ENCODE measurements at places on chromosomes 11 and 22.

DNA sequence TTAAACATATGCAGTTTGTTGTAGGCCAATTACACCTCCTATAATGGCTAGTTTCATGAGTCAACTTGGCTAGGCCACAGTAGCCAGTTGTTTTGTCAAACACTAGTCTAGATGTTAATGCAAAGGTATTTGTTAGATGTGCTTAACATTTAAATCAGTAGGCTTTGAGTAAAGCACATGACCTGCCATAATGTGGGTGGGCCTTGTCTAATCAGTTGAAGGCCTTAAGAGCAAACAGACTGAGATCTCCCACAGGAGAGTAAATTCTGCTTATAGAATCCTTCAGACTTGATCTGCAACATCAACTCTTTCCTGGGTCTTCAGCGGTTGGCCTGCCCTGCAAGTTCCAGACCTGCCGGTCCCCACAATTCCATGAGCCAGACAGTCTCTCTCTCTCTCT is 1345.9 kb downstream of the BRD1 start:
- no peak for DNase-seq

DNA sequence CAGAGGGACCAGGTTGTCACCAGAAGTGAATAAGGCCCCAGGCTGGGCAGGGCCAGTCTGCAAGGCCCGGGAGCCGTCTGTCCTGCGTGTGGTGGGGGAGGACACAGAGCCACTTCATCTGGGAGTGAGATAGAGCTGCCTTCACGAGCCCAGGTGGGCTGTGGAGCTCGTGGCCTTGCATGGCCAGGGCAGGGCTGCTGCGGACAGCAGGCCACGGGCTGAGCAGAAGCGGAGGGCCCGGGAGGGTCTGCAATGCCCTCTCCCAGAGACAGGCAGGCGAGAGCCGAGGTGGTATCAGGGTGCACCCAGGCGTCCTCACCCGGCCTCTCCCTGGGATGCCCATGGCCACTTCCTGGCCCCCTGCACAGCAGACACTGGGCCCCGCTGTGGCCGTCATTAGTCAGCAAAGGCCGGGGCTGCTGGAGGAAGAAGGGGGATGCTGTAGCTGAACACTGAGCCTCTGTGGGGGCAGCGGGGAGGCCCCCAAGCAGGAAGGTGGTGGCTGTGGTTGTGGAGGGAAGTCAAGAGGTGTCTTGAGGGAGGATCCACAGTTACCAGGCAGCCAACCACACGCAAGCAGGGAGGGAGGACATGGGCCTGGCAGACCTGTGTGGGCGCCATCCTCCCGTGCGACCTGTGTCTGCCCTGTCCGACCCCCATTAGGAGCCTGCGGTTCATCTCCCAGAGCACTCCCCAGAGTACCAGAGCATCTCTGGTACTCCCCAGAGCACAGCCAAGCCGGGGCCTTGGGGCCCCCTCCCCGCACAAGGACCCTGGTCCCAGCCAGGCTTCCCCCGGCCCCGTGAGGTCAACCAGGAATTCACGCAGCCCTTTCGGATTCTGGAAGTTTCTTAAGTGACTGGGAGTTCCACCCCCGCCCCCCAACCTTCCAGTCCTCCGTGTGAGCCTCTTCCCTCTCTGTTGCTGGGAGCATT is 1109.5 kb downstream of the BRD1 start:
- DNase-seq, result no peak

DNA sequence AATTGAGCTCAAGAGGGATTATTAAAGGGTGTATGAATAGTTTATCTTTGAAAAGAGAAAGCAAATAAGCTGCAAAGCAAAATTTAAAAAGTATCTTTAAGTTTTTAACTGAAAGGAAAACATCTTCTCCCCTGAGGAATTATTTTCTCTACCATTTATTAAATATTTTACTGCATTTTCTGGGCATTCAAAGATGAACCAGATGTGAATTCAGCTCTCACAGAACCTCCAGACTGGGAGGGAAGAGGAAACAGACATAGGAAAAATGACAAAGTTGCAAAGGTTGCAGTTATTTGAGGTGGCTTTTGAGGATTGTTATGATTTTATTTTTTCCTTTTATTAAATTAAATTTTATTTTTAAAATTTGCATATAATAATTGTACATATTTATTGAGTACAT is 122.7 kb upstream of the SESN3 start:
- DNase-seq, result no peak

DNA sequence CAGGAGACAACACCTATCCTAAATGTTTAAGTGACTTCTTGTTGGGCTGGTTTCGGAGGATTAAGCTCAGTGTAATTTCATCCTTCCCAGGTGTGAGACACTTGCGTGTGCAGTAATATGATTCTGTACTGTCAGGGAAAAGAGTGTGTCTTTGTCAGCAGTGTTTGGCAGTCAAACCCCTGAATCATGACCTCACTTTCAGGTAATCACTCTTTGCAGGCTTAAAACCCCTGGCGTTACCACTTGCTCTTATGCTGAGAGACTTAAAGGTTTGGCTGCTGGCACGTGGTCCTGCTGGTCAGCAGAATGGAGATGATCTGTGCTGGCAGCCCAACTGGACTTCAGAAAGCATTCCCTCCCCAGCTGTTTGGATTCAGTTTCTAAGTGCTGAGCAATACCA is 56.1 kb downstream of the APIP start:
- DNase-seq, result no peak

GRCh38 chr11:27514076-27514475 is 7.5 kb upstream of the LIN7C start:
- DNase-seq, result no peak

DNA sequence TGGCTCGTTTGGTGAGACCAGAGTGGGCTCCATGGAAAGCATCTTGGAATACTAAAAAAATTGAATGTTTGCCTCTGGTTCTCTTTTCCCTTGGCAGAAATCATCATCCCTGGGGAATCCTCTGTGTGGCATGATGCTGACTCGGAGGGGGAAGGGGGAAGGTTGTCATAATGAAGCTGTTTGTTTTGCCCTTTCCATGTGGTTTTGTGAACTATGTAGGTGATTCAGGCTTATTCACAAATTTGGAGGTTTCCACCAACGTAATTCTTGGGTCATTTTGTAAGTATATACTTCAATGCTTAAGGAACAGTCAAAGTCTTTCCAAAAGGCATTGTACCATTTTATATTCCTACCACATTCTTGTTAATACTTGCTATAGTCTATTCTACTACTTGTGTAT is 754.0 kb upstream of the FAT3 start:
- DNase-seq, result no peak

DNA sequence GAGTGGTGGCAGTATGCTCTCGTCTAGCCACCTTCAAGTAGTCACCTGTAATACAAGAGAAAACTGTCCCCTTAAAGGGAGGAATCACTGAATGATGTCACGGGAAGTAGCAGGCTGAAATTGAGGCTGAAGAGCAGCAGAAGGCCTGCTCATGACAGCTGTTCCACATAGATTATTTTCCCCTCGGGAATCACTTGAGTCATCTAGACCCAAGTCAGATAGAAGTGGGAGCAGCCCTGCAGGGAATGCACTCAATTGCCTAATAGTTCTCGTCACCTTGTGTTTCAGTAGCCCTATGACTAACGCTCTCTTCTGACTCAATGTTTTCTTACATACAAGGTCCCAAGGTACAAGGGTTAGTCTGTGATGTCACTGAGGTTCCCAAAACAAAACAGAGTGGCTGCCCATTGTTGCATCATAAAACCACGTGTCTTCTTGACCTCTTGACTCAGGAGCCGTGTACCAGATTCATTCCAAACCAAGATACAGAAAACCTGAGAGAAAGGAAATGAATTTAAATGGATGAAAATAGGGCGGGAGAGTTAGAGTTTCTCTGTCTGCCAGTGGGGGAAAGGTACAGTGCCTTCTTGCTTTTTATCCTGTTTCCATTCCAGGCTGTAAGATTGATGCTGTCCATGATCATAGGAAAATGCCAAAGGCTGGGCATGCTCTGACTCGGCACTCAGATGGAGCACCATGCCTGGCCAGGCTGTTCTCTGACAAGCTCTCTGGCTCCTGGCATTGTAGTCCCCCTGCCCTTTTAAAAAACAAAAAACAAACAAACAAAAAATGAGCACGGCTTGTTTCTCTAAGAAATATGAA is 21.6 kb upstream of the C11orf96 start:
- DNase-seq, result no peak

- no peak for DNase-seq
Observed at GRCh38 chr11:36376009-36376887, 80.2 kb downstream of the PRR5L start.

- no peak for DNase-seq
Observed at GRCh38 chr11:119432484-119433357, 9.7 kb upstream of the THY1 start.

- DNase-seq, result peak; percentile 50
Observed at GRCh38 chr11:2089536-2090165, 49.5 kb downstream of the IGF2 start.

- no peak for DNase-seq
Observed at GRCh38 chr11:8598506-8598905, 4.5 kb upstream of the STK33 start.

DNA sequence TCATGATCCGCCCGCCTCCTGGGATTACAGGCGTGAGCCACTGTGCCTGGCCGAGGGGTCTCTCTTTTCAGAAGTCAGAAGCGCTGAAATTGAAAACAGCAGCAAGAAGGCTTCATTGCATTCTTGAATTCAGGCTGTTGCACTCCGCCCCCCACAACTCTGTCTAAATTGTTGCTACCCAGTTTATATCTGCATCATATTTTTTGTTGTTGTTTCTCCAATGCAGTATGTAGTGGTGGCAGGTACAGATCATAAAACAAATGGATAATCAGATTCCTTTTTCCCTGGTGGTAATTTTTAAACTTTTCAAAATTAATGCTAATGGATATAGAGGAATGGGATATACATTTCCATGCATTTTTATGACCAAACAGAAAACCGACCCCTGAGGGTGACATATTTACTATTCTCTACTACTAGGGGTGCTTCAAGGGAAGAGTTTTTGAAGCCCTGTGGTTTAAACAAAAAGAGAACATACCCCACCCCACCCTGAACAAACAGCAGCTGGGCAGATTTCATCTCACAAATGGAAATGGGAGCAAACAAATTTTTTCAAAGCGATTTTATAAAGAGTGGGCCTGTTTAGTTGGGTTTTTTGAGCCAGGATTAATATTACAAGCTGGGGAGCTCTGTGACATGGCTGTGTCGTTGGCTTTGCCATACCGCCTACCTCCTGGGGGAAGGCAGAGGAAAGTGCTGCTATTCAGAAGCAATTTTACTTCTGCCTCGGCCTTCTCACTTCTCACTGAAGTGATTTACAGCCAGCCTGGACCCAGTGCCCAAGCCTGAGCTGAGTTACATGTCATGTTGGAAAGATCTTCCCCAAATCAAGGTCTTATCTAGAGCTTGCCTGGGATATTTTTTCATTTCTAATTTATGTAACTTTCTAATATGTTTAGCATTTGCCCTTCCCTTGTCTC is 16.0 kb upstream of the TMA7B start:
- no peak for DNase-seq

DNA sequence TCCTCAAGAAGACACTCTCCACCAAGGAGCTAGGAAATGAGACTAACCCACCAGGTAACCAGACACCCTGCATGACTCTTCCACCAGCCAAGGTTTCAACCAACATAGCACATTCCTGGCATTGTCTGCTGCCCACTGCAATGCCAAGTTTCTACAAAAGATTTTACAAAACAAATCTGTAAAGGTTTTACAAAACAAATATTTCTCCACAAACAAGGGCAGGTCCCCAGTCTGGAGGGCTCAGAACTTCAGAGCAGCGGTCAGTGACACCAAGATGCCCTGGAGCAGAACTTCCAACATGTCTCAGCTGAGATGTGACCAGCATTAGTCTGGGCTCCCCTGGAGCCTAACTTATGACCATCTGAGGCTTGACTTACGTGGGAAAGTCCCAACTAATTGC is 14.0 kb downstream of the GALNT18 start:
- no peak for DNase-seq

GRCh38 chr22:16609548-16610261 is 17.1 kb upstream of the CCT8L2 start:
- no peak for DNase-seq

GRCh38 chr11:6531267-6531752 is 34.2 kb downstream of the DNHD1 start:
- DNase-seq, result no peak

- no peak for DNase-seq
Observed at GRCh38 chr11:133946541-133947318, 10.0 kb downstream of the IGSF9B start.

DNA sequence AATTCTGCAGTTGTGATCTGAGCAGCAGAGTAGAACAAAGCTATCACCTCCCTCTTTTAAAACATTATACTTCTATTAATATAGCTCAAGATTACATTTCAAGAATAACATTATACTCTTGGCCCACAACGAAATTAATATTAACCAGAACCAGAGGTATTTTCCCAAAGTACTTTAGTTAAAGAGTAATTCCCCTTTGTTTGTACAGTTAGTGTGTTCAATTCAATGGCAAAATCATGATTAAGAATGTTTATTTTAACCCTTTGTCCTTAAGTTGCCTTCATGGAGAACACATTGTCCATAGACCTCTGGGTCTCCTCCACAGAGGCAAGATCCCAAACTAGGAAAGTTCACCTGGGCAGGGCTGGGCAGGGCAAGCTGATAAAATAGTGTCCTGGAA is 88.0 kb upstream of the CSNK2A3 start:
- DNase-seq, result no peak

GRCh38 chr11:2325719-2326118 is 23.9 kb downstream of the TSPAN32 start:
- no peak for DNase-seq

DNA sequence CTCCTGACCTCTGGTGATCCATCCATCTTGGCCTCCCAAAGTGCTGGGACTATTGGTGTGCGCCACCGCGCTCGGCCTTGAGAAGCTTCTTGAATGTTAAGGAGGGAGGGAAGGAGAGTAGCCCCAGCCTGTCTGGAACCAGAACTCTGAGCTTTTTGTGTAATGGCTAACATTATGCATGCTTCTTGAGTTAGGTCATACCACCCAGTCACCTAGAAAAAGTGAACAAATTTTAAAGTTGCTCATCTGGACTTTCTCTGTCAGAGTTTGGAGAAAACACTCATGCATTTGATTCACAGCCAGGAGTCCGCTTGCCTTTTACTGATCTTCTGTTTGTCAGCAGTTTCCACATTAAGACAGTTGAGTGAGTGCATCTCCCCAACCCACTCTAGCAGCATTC is 82.1 kb downstream of the PPP6R3 start:
- DNase-seq, result no peak

- DNase-seq, result no peak
Observed at GRCh38 chr11:70675697-70676374, 277.5 kb downstream of the CTTN start.

DNA sequence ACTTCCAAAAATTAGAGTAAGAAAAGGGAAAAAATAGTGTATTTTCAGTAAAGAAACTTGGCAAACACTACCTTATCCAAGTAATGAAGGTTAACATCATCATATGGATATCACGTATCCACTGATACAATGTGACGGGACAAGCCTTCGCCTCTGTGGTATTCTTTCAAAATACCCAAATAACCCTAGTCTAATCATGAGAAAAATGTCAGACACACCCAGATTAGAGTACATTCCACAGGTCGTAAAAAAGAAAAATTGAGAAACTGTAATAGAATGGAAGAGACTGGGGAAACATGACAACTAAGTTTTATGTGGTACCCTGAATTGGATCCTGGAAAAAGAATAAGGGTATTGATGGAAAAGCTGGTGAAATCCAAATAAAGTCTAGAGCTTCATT is 48.9 kb downstream of the NARS2 start:
- no peak for DNase-seq

Measured in GM19239 (cell line).